ENCODE measurements at places on chromosomes 3 and 15.

DNA sequence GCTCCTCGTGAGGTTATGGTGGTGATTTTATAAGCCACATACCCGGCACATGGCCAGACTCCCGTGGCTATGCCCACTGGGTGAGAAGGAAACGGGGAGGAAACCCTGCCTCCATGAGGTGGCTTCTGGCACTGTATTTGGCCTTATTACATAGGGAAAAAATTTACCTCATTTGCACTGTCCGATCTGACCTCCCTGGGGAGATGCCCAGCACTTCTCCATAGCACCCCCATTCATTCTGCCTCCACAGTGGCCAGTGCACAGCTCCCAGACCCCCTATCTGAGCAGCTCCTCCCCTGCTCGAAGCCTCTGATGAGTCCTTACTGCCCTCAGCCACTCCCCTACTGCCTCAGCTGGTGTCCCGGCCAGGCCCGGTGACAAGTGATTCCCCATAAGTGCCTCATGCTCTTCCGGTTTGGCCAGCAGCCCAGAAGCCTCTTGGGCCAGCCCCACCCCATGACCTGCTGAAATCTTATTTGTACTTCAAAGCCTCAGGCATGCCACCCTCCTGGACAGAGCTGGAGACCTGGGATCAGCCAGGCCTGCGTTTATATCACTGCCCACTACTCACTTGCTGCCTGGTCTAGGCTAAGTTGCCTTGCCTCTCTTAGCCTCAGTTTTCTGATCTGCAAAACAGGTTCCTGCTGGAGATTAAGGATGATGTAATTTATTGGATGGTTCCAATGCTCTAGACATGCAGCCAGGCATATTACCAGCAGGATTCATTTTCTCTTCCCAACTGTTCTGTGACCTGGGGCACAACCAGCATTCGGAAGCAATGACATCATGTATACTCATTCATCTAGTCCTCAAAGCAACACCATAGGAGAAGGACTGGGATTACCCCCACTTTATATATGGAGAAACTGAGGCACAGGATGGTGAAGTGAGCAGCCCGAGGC lies 30.6 kb upstream of the SLC6A6 start:
- DNase-seq: no peak

DNA sequence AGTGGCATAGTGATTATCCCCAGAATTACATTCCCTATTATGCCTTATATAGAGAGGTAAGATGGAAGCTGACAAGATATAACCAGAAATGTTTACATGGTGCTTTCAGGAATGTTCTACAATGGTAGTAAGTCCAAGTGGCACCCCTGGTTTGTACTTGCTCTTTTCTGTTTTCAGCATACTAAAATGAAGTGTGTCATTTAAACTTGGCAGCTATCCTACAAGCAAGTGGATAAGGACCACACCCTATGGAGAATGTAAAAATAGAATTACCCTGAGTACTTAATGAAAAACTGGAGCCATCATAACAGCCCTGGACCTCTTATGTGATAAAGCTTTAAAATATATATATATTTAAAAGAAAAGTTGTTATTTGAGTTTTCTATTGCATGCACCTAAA lies 1012.7 kb upstream of the CADM2 start:
- DNase-seq: no peak

GRCh38 chr3:64355401-64355807 lies 130.1 kb upstream of the PRICKLE2 start:
- no peak for DNase-seq

GRCh38 chr15:101675796-101676582 lies 23.8 kb upstream of the TM2D3 start:
- no peak for DNase-seq

- peak; percentile 11 for DNase-seq
Measured at GRCh38 chr3:27681249-27681748, 40.8 kb downstream of the EOMES start.

GRCh38 chr3:10405816-10406215 lies 84.9 kb upstream of the SEC13 start:
- no peak for DNase-seq

- no peak for DNase-seq
Measured at GRCh38 chr3:30964612-30965011, 70.2 kb upstream of the GADL1 start.

DNA sequence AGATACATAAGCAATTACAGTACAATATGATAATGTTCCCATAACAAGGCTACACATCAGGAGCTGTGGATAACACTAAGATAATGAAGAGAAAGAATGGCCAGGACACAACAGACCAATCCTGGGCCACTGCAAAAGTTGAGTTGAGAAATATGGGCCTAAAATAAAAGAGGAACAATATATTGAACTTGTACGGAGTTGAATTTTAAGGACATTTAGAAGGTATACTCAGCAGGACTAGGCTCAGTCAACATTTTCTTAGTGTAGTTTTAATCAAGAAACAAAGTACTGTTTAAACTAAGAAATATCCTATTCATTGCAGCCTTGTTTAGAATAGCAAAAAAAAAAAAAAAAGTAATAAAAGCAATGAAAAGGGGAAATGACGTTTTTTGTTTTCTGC lies 24.3 kb downstream of the HERC1 start:
- no peak for DNase-seq

- DNase-seq: no peak
Measured at GRCh38 chr3:17394541-17395155, 347.8 kb downstream of the TBC1D5 start.

DNA sequence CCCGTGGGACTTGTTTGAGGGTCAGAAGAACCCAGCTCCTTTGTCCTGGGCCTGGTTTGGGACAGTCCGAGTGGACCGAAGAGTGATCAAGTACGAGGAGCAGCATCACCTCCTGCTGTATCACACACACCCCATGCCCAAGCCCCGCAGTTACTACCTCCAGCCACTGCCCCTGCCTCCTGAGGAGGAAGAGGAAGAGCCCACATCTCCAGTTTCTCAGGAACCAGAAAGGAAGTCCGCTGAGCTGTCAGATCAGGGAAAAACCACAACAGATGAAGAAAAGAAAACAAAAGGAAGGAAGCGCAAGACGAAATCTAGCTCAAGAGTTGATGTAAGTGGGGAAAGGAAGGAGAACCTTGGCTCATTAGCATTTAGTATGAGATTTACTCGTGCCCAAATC lies 3.3 kb upstream of the P2RY12 start:
- DNase-seq: no peak

DNA sequence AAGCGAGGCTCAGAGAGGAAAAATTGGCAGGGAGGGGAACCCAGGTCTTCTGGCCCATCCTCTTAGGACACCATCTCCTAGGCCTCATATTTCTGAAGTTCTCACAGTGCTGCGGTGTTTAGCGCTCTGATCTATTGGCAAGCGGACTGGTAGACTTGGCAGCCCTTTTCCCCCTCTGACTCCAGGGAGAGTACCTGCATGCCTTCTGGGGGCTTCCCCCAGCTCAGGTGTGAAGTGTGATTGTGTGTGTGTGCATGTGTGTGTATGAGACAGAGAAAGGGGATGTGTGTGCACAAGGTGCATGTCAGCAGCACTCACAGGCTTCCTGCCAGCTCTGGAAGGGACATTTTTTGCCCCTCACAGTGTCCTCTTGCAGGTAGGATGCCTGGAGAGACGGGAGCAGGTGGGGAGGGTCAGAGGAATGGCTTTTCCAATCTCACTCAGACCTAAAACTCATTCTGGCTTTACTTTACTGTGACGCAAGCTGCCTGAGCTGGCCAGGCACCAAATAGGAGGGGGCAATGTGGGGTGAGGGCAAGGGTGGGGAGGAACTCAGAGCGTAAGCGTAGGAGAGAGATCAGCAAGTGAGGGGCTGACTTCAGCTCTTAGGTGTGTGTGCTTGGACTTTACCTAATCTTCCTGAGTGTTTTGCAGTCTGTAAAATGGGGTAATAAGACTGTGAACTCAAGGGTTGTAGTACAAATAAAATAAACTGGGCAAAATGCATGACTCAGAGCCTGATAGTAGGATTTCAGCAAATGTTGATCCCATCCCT lies 4.0 kb upstream of the IL17RE start:
- no peak for DNase-seq

GRCh38 chr3:69364354-69364753 lies 21.5 kb downstream of the FRMD4B start:
- no peak for DNase-seq

GRCh38 chr15:68299436-68299835 lies 21.9 kb downstream of the FEM1B start:
- DNase-seq: no peak

GRCh38 chr3:27910456-27910855 lies 188.3 kb upstream of the EOMES start:
- no peak for DNase-seq

DNA sequence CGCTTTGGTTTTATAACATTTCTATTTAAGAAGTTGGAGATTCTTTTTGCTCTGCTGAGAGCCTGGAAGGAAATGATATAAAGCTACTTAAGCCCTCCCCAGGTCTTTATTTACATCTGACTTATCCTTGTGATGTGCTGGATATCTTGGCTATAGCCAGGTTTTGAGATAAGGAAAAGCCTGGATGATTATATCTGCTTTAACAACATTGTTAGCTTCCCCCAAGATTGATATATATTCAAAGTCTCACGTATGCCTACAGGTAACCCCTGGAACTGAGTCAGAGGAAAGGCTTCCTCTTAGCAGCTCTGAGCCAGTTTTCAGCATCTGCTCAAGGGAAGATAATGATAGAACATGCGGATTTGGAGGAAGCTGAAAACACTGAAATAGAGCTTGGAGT lies 61.5 kb upstream of the CRBN start:
- DNase-seq: no peak

GRCh38 chr3:170864525-170865208 lies 5.3 kb downstream of the RPL22L1 start:
- DNase-seq: no peak

DNA sequence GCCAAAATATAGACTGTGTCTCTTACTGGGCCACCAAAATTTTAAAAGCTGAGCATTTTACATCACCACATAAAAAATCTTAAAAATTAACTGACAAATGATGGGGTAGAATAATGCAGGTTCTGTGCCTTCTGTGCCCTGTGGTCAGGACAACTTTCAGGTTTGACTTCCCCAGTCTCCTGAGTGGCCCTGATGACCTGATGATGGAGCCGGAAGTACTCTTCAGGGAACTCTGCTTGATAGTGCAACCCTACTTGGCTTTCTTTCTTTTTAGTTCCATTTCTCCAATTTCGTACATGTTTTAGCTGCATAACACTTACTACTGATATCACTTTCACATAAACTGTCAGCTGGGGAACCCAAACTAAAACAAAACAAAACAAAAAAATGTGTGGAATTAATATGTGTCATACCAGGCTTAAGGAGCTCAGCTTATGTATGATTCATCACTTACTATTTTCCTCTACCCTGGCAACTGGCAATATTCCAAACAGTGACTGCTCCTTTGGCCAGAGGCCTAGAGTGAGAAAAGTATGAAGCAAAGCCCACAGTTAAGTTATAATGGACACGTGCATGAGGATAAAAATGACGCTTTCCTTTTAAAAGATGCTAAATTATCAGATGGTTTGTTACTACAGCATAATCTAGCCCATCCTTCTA lies 194.3 kb downstream of the BCHE start:
- no peak for DNase-seq

- no peak for DNase-seq
Measured at GRCh38 chr3:188720636-188721035, 451.1 kb upstream of the TPRG1 start.

- no peak for DNase-seq
Measured at GRCh38 chr15:63041974-63042876, at the start of gene TPM1. Gene TPM1, plus strand, starts transcription at chr15:63042747. Its CDS starts 83 bp downstream, at chr15:63042830.

Data from activated T-helper 1 cell treated with anti-CD3 and anti-CD28 coated beads, Interleukin-2, amount 50 U/mL, for 16 hours (primary cell).